Urinary bladder (tissue), 4 donors: ENCODE measurements at places on chromosomes 7 and 10. TPM values are rescaled to one million over a fixed set of nuclear protein-coding genes. Genes with fewer than 3 reads are reported as not detected.

Gene LAMB1
- 323 TPM for total RNA-seq

Gene DMBT1
- total RNA-seq = 0.48 TPM

Gene CYP26C1
- not detected for total RNA-seq

Gene BHLHA15
- not detected for total RNA-seq

Gene ACSM6
- 0.48 TPM for total RNA-seq

Gene AKR1C4
- not detected for total RNA-seq

Gene LRRD1
- 1.8 TPM for total RNA-seq

Gene FAM25G
- not detected for total RNA-seq

Gene OR6B1
- total RNA-seq = not detected

Gene ADAP1
- total RNA-seq = 11.7 TPM

Gene FIS1
- total RNA-seq = 66.7 TPM

Gene CDH23
- 9.9 TPM for total RNA-seq

Gene TMEM229A
- total RNA-seq = 2.0 TPM

Gene NKX2-3
- 0.11 TPM for total RNA-seq

Gene IL6
- total RNA-seq = 0.32 TPM
